Stimulated activated CD4-positive, alpha-beta T cell treated with anti-CD3 and anti-CD28 coated beads, Interleukin-1b, Interleukin-23, amount 100 ng/mL, for 1 hour (primary cell): ENCODE measurements at places on chromosomes 5 and 9.

DNA sequence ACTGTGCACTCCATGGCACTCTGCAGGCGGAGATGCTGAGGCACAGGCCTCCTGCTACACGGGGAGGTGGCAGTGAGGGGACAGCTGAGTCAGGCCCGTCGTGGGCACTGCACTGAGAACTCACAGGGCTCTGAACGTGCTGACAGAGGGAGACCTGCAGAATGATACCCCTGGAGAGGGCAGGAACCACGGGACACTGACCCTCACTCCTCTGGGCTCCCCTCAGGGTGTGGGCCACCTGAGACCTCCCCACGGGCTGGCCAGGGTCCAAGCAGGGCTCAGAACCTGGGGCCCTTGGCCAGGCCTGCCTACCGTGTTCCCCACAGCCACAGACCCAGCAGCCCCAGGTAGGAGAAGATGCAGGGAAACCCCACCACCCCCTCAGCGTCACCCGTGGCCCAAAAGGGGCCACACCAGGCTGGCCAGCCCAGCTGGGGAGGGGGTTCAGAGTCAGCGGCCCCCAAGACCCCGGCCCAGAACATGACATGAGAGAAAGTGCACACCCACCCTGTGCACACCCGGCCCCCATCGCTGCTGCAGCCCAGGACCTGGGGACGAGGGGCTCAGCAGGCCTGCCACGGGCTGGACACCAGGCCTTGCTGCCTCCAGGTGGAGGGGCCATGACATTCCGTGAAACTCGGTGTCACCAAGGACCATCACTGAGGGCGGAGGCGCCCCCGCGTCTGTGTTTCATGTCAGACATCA lies 30.9 kb downstream of the GLT6D1 start:
- no peak for DNase-seq

GRCh38 chr5:55633574-55634208 lies 78.4 kb downstream of the SLC38A9 start:
- no peak for DNase-seq

DNA sequence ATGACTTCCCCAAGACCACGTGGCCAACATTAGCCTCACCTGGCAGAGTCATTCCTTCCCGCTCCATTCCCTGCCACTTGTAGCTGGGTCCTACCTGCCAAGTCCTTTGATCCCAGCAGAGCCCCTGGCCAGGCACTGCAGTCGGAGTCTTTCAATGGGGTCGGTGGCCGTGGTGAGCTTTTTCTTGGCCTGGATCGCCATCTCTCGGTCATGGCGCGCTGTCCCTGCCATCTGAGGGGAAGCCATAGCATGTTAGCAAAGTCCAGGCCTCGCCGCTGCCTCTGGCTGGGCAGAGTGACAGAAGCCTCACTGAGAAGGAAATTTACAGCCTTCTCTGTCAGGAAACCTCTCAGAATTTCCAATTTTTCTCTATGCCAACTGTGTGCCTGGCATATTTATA lies 17.5 kb downstream of the CAPSL start:
- no peak for DNase-seq

DNA sequence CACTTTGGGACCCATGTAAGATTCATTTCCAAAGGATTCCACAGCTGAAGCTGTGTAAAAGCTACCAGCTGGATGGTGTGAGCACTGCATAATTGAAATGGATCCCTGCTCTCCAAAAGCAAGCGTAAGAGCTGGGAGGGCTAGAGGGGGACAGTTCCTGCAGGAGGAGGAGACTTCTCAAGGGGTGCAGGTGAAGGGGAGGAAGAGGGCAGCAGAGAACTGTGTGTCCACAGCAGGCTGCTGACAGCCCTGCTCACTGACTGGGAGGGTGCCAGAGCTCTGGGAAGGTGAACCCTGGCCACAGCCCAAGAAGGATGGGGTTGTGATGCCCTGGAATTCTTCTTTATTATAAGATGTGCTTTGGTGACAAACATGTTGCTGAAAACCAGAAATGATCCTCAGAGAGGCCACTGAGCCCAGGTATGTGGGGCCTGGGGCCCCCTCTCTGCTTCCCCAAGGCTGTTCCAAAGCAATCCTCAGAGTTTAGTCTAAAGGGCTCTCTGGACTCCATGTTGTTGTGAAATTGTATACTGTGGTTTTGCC lies 112.8 kb upstream of the SLC25A48 start:
- DNase-seq = no peak

GRCh38 chr9:12740845-12741244 lies 34.0 kb upstream of the LURAP1L start:
- DNase-seq = no peak

GRCh38 chr5:92713335-92713743 lies 867.7 kb downstream of the NR2F1-AS1 start:
- DNase-seq = no peak

- no peak for DNase-seq
Measured at GRCh38 chr9:25602400-25603044, 75.7 kb downstream of the TUSC1 start.

DNA sequence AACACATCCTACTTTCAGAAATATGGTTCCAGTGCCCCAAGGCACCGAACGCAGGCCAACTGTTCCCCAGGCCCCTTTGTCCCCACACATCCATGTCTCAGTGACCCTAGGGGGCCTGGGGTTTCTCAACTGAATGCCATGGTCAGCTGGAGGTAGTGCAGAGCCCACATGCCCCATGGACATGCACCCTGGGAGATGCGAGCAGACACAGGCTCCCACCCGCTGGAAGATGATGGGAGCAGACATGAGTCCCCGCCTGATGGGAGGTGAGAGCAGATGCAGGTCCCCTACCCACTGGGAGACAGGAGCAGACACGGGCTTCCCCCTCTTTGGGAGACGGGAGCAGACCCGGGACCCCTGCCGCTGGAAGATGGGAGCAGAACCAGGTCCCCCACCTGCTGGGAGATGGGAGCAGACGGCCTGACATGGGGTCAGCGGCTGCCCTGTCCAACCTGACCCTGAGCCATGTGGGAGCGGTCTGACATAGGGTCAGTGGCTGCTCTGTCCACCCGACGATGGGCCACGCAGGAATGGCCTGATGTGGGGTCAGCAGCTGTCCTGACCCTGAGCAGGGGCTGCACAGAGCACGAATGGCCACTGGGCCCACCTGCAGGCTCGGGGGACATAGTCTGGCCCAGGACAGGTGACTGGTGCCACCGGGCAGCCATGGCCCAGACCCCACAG lies 18.4 kb downstream of the ZDHHC11B start:
- DNase-seq = no peak

DNA sequence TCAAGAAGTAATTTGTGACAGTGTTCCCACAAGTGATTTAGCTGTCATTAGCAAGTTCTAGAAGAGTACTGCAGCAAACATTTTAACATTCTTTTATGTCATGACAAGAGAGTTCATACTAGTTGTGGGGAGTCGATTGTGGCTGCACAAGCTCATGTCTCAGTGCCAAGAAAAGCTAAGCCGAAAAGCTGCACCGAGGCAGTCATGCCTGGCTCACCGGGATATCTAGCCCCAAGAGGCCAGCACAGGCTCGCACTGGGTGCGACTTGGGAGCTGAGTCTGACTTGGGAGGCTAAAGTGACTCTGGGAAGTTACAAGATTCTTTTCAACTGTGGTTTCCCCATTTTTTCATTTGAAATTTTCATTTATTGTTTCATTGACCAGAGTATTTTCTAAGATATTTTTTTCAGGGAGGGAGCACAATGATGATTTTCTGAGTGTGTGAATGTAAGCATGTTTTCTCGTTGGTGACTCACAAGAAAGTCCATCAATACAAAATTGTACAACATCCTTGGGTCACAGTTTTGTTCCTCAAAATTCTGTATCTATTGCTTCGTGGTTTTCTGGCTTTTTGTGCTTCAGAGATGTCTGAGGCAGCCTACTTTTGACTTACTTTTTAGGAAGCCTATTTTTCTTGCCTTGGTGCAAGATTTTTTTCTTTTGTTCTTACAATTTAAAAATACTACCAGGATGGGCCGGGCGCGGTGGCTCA lies 18.7 kb downstream of the CAST start:
- DNase-seq = no peak

DNA sequence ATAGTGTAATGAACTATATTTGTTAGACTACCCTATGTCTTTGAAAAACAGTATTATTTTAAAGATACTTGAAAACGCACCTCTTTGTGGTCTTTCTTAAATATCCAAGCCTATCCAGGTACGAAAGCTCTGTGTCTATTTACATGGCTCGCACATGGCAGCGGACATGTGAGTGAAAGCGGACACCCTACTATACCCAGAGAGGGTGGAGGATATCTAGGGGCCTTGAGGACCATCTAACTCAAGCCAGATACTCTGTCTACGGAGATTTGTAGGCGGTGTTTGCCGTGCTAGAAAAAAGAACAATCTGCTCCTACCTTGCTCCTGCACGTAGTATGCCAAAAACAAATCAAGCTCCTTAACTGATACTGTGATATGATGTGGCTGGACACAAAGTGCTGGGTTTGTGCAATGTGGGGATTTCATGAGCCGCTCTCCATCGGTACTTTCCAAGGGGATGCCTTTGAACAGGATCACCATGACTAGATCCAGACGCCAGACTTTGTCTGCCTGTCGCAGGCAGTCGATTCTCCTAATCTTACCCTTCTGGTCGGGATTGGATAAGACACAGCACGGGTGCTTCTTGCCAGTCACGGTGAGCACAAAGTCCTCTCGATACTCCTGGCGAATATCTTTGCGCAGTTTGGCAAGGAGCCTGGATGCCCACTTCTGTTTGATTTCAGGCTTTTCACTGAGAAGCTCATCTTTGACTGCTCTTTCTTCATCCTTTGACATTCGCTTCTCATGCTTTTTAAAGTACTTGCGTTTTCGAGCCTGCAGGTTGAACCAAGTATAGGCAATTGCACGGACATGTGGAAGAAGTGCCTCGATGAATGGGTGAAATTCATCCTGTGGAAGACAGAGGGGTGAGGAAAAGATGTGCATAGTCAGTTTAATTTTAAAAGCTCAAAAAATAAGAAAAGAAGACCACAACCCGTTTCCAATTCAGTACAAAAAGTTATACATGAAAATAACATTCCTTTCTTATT lies 7.0 kb downstream of the NFIB start:
- DNase-seq = no peak

GRCh38 chr9:124929464-124929863 lies 11.4 kb downstream of the GOLGA1 start:
- DNase-seq = no peak
